ENCODE measurements at places on chromosomes 11 and 22.

DNA sequence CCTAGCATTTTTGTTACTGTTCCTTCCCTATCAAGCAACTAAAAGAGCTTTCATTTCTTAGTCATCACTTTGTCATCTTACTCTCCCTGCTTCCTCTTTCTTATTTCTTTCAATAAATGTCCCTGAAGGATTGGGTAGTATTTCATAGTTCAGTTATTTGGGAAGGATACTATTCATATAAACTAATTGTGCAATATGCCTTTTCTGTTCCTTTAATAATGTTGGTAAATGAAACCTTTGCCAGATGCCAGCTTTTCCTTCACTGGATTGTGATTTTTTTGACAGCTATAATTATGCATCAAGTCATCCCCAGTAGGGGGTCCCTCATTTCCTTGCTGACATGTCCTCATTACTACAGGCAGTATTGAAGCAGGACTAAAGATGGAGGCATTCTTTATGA is 101.7 kb downstream of the ATM start:
- no peak for DNase-seq

GRCh38 chr11:17763703-17764102 is 29.1 kb downstream of the KCNC1 start:
- DNase-seq, result no peak

- no peak for DNase-seq
Measured at GRCh38 chr22:17890892-17891291, 116.6 kb upstream of the BID start.

DNA sequence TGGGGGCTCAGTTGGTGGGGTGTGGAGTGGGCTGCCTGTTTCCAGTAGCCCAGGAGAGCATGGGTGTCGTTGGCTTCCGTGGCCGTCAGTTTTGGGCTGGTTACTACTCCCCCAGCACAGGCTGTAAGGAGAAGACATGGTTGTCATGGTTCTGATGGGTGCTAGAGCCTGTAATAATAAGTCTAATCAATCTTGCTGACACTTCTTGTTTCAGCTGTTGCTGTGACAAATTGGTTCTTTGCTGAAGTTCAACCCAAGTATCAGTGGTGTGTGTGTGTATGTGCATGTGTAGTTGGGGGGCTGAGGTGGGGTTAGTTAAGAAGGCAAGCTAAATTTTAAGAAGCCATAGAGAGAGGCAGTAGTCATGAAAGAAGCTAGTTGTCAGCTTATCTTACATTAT is 61.3 kb upstream of the DBX1 start:
- no peak for DNase-seq

DNA sequence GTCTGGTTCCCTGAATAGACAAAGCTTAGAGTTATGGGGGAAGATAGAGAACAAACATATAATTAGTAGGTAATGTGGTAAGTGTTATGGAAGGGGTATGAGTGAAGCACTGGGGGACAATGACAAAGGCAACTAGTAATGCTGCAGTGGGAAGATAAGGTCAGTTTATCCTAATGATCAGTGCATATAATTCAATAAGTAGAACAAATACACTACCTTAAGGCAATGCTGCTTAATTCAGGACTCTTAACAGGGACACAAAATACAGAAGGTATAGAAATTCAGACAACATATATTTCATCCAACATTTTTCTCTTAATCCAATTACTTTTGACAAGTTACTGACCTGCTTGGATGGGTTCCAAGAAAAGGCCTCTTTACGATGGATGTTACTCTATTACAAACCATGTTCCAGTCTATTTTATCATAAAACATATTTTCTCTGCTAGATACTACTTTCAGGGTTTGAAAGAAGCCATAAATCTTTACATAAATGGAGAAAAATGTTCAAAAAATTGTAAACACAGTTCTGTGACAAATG is 1186.2 kb downstream of the LRRC4C start:
- DNase-seq, result no peak

- no peak for DNase-seq
Measured at GRCh38 chr11:108009497-108010370, 1.0 kb downstream of the CUL5 start.

- DNase-seq, result no peak
Measured at GRCh38 chr11:112195951-112196351, 20.6 kb downstream of the BCO2 start.

DNA sequence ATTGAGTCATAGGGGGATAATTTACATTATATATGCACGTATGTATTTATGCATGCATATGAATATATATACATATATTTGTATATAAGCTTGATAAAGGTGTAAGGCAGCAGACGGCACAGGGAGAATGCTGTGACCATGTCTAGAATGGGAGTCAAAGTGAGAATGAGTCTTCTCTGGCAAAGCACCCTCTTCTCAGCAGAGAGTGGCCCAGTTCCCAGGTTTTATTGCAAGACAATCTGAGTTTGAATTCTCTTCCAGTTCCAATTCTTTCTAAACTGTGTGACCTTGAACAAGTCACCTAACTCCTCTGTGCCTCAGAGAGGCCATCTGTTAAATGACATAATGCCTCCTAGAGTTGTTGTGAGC is 13.8 kb downstream of the EHF start:
- no peak for DNase-seq

- no peak for DNase-seq
Measured at GRCh38 chr11:107043242-107044006, 25.1 kb upstream of the GUCY1A2 start.
